NCI-H2081 (cell line): ENCODE measurements at places on chromosomes 1 and 21.
A peak's percentile ranks its signal among the peaks of the same experiment; 100 is the strongest.

DNA sequence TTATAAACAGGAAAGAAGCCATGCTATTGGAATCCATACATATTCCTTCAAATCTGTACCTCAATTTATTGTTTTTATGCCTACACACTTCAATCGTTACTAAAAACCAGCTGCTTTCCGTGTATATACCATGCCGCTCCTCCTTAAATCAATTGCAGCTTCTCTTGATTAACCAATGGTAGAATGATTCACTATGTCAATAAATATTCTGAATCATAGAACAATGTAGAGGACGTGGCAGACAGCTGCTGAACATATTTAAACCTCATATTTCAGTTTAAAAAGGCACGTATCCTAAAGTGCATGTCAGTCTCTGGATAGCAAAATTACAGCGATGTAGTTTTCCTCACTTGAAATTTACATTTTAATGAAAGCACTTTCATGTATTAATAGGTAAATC lies 100.4 kb downstream of the MRPL39 start:
- DNase-seq: peak; percentile 3

- no peak for DNase-seq
Observed at GRCh38 chr1:14996133-14997050, 157.2 kb upstream of the TMEM51 start.

DNA sequence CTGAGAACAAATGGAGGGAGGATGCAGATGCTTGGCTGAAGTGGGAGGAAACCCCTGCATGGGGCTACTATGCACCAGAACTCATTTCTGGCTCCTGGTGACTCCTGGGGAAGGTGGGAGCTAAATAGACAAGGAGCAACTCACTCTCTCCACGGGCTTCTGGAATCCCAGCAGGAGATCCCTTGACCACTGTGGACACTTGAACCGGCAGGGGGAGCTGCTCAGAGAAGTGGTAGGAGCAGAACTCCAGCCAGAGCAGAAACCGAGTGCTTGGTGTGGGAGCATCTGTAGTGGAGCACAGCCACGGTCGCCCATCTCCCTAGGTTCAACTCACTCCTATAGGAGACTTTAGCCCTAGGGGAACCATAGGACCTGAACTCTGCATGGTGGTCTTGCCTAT lies 205.6 kb upstream of the GJB5 start:
- DNase-seq: no peak

- no peak for DNase-seq
Observed at GRCh38 chr1:110595353-110595710, 10.8 kb downstream of the KCNA2 start.

- DNase-seq: no peak
Observed at GRCh38 chr1:178954325-178954690, 71.4 kb upstream of the FAM20B start.

GRCh38 chr1:93447481-93448291 lies at the start of gene FNBP1L:
Gene FNBP1L (plus strand): TSS chr1:93448118. CDS start chr1:93448282, 164 bp downstream.
- peak; percentile 88 for DNase-seq

DNA sequence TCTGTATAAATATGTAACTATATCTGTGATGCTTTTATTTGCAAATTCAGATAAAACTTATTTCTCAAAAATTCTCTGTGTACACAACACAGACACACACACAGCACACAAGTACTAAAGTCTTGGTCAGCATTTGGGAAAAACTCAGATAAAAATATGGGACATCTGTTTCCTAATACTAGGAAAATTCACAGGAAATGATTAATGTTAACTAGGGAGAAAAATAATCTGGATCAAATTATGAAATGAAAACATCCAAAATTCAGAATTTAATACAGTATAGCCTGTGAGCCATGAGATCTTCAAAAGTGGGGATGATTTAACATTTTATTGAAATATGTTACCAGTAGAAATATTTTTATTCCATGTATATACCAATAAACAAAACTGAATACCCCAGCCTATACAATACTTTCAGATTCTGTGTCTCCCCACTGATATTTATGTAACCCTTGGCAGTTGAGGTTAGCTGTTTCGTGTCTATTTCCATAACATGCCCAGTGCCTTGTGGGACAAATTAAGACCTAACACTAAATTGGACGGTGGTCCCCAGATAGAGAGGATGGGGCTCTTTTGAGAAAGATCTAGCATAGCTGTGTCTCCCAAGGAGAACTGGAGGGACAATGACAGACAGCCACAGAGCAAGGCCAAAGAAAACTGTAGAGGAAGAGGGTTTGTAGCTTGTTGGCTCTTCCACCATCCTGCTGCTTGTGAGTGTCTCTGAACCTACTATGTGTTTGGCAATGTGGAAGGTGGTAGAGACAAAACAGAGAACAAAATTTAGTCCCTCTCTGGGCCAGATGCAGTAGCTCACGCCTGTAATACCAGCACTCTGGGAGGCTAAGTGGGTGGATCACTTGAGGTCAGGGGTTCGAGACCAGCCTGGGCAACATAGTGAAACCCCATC lies 47.2 kb downstream of the GNG12 start:
- DNase-seq: no peak

- DNase-seq: no peak
Observed at GRCh38 chr1:56916630-56917029, 49.2 kb downstream of the C8B start.

DNA sequence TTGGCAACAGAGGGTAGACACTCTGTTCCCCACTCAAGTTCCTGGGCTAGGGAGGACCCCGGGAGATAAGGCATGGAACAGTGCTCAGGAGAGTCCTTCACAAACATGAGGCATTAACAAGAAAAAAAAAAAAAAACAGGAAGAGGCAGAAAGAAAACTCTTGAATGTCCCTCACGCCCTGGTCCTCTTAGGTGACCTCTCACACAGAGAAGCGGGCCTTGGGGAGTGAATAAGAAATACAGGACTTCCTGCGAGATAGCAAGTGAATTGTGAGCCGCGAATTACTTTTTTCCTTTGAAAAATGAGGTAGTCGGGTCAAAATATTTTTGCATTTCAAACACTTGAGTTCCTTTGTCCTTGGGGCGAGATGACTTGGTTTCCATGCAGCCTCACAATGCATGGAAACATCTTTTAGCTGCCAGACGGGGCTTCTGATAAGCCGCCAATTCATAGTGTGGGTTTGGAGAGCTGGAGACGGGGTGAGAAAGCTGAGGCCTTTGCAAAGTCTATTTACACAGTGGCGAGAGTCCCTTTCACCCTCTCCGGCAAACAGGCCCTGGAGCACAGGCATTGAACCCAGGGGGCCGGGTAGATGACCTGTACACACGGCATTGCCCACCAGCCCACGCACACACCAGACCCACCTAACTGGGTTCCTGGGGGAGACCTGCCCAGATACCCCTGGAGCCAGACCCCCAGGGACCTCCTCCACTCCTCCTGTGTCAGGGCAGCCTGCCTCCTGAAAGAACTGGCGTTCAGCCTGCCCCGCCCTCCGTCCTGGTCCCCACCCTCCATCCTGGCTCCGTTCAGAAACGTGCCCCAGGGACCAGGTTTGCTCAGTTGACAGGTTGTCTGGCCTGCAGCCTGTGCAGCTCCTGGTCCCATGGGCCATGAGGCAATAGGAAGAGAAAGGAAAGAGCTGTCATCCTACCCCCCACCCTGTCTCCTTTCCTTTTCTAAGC lies 192.3 kb downstream of the PRDM16 start:
- DNase-seq: no peak

- no peak for DNase-seq
Observed at GRCh38 chr21:16040601-16041000, 310.8 kb downstream of the USP25 start.

GRCh38 chr1:77084457-77084856 lies 134.8 kb downstream of the PIGK start:
- DNase-seq: no peak

DNA sequence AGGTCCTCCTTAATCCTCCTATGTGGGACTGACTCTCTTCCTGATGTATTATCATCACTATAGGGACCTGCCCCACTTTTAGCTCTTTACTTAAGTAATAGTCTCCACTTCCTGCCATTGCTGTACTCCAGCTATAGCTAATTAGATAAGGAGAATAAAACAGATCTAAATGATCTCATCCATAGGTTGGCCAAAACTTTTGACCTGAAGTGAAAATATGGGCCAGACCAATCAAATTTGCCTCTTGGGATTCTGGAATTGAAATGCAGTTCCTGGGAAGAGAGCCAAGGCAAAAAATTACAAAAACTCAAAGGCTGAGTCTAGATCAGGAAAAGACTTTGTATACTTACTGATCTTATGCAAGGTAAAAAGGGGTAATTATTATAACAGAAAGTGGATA lies 36.1 kb upstream of the PDE4B start:
- DNase-seq: no peak

GRCh38 chr21:32520875-32521735 lies 64.2 kb downstream of the TCP10L start:
- no peak for DNase-seq

DNA sequence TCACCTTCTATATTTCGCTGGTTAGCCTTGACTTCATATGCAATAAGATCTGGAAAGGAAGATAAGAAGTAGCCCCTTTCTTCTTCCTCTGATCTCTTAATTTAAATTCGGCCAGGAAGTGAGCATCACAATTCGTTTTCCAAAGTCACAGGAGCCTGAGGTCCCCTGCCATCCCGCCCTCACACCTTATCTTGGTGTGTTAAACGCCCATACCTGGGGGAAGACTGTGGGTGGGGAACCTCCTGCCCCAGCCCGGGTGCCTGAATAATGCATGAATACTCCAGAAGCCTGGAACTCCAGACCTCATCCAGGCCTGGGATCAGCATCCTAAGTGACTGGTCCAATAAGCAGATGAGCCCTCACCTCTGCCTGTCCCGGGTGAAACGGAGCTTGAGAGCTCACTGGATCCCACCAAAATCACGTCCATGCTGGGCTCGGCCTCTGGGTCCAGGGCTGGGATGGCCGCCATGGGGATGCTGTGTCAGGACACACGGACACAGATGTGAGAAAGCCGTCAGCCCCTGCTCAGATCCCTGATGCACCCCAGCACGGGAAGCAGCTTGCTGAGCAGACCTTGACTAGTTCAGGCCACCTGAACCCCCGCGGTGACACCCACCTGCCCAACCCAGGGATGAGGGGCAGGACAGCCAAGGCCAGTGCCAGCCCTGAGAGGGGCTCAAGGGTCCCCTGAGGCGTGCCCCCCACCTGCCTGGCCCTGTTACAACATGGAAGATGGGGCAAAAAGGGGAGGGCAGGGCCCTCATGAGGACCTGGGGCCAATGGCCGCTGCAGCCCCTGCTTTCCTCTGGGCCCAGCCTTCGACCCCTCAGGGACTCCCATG lies 686 bp downstream of the DNMT3L start:
- no peak for DNase-seq

DNA sequence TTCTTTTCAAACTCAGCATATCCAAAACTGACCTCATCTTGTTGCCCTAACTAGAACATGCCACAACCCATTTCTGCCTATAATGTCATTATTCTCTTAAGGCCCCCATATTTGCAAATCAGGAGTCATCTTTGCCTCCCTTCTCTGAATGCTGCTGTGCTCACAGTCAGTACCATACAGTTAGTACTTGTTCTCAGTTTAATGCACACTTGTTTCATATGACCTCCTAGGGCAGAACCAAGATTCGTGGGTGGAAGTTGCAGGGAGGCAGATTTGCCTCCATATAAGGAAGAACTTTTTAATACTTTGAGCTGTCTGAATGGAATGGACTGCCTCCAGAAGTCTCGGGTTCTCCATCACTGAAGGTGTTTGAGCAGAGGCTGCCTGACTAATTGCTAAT lies 9.2 kb downstream of the CAP1 start:
- no peak for DNase-seq

DNA sequence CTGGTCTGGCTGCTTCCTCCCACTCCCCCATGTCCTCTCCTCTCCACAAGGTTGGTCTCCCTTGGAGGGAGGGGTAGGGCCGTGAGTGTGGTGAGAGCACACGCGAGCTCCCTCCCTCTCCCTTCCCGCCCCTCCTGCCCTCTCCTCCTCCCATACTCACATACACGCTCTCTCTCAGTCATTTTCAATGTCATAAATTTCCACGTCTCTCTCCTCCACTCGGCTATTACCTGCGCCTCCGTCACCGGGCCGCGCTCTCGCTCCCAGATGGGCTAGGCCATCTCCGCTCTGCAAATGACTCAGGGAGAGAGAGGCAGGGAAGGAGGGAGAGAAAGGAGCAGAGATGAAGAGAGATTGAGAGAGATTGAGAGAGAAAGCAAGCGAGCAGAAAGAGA lies 36.7 kb upstream of the DMBX1 start:
- DNase-seq: peak; percentile 29
